Myometrial cell (primary cell): ENCODE measurements at places on chromosomes 3 and 15. TPM values are rescaled to one million over a fixed set of nuclear protein-coding genes. Genes with fewer than 3 reads are reported as not detected.

The C3orf22 gene
- total RNA-seq: not detected in 2 replicates

The SLC24A5 gene
- total RNA-seq: not detected in 2 replicates

The COL7A1 gene
- 4.4 and 6.6 TPM in 2 replicates for total RNA-seq

The TRIM71 gene
- not detected in 2 replicates for total RNA-seq

The ARRDC4 gene
- 13.3 and 15.4 TPM in 2 replicates for total RNA-seq

The CADPS gene
- total RNA-seq: under 0.01 and 0.71 TPM in 2 replicates

The ELL3 gene
- total RNA-seq: 0.86 and 20.0 TPM in 2 replicates

The SERPINI1 gene
- 1.4 and 2.3 TPM in 2 replicates for total RNA-seq

The FILIP1L gene
- 35.1 and 40.1 TPM in 2 replicates for total RNA-seq

The ITIH1 gene
- not detected in 2 replicates for total RNA-seq

The HTD2 gene
- total RNA-seq: 3.9 and 6.3 TPM in 2 replicates

The STRA6 gene
- 9.4 and 11.2 TPM in 2 replicates for total RNA-seq

The ZBTB38 gene
- total RNA-seq: 83.6 and 108 TPM in 2 replicates

The HYKK gene
- total RNA-seq: 1.2 and 2.7 TPM in 2 replicates

The NR2E3 gene
- total RNA-seq: 0.18 TPM in 1 of 2 replicates, not detected in the other

The COL6A6 gene
- total RNA-seq: not detected in 2 replicates

The SOX2 gene
- total RNA-seq: not detected in 2 replicates
